ENCODE measurements at places on chromosomes 13 and 19.

DNA sequence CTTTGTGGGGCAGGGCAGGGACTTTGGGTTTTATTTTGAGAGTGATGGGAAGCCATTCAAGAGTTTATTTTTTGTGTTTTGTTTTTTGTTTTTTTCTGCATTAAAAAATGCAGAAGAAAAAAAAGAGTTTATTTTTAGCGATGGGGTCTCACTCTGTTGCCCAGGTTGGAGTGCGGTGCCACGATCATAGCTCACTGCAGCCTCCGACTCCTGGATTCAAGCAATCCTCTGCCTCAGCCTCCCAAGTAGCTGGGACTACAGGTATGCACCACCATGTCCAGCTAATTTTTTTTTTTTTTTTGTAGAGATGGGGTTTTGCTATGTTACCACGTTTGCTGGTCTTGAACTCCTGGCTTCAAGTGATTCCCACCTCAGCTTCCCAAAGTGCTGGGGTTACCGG, 12.5 kb upstream of the CA11 start:
- DNase-seq = no peak

- DNase-seq = no peak
Observed at GRCh38 chr13:84867246-84867645, 932.0 kb downstream of the SLITRK6 start.

- DNase-seq = no peak
Observed at GRCh38 chr13:71477735-71478134, 389.3 kb downstream of the DACH1 start.

- no peak for DNase-seq
Observed at GRCh38 chr13:43293008-43293407, 269.6 kb downstream of the DNAJC15 start.

GRCh38 chr13:108326309-108326708, 56.8 kb downstream of the TNFSF13B start:
- DNase-seq = no peak

GRCh38 chr19:51096473-51097165, 11.6 kb downstream of the CTU1 start:
- DNase-seq = no peak

- DNase-seq = no peak
Observed at GRCh38 chr13:73532987-73533510, 474.2 kb downstream of the KLF5 start.

GRCh38 chr13:26599403-26599802, 41.9 kb downstream of the WASF3 start:
- no peak for DNase-seq

GRCh38 chr13:32153056-32153455, 121.5 kb downstream of the FRY start:
- DNase-seq = no peak

GRCh38 chr19:35023428-35023827, 6.8 kb upstream of the SCN1B start:
- DNase-seq = no peak

GRCh38 chr13:61413572-61414535, 1.8 kb downstream of the PCDH20 start:
- DNase-seq = no peak

DNA sequence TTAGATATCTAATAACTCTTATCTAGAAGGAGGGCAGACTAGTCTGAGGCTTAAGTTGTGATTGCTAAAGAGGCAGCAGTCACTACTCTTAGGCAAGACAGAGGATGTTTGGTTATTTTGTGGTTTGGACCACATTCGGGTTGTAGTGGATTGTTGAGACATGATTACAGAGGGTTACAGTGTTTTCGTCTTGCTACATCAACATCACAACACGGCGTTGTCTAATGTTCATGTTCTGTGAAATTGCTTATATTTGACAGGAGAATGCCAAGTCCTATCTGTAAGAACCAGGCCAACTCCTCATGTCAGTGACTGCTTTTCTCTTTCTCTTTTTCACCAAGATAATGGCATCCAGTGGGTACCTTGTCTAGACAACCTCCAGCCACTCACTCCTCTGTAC, 16.8 kb upstream of the TM9SF2 start:
- no peak for DNase-seq

- DNase-seq = peak; percentile 63
Observed at GRCh38 chr13:113562085-113562749, 22.3 kb upstream of the TFDP1 start.
